Omental fat pad (tissue), 4 donors: ENCODE measurements at places on chromosomes 6 and 20. TPM values are rescaled to one million over a fixed set of nuclear protein-coding genes. Genes with fewer than 3 reads are reported as not detected.

DNA sequence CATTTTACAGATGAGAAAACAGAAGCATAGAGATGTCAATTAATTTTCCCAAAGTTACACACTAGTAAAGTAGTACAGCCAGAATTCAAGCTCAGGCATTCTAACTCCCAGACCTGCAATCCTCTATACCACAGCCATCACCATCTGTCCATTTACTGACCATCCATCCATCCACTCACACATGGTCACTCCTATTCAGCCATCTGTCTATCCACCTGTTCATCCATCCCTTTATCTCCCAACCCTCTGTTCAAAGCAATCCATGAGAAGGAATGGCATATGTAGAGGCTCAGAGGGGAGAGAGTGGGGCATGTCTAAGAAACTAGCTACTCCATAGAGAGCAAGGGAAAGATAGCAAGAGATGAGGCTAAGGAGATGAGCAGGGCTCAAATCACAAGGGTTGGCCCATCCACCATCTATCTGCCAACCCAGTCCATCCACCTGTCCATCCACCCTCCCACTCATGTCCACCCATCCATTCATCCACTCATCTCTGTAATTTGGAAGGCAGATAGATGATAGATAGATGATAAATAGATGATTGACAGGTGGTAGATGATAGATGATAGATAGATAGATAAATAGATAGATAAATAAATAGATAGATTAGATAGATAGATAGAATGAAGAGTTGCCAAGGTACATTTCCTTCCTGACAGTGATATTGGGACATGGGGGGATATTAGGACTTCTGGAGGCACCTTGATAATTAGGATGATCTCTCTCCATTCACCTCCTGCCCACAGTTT is 12.2 kb upstream of the C6orf132 start:
- DNase-seq, result no peak

- no peak for DNase-seq
These were observed 62.9 kb upstream of the SNX9 start for GRCh38 chr6:157760137-157760536.

GRCh38 chr6:44388887-44389286 is 1.4 kb downstream of the CDC5L start:
- DNase-seq, result no peak

GRCh38 chr20:11429168-11429567 is 488.5 kb upstream of the BTBD3 start:
- DNase-seq, result no peak

- DNase-seq, result no peak
These were observed 242.8 kb downstream of the GJA1 start for GRCh38 chr6:121678245-121678644.

- no peak for DNase-seq
These were observed 6.2 kb downstream of the PTPN1 start for GRCh38 chr20:50516180-50516934.

DNA sequence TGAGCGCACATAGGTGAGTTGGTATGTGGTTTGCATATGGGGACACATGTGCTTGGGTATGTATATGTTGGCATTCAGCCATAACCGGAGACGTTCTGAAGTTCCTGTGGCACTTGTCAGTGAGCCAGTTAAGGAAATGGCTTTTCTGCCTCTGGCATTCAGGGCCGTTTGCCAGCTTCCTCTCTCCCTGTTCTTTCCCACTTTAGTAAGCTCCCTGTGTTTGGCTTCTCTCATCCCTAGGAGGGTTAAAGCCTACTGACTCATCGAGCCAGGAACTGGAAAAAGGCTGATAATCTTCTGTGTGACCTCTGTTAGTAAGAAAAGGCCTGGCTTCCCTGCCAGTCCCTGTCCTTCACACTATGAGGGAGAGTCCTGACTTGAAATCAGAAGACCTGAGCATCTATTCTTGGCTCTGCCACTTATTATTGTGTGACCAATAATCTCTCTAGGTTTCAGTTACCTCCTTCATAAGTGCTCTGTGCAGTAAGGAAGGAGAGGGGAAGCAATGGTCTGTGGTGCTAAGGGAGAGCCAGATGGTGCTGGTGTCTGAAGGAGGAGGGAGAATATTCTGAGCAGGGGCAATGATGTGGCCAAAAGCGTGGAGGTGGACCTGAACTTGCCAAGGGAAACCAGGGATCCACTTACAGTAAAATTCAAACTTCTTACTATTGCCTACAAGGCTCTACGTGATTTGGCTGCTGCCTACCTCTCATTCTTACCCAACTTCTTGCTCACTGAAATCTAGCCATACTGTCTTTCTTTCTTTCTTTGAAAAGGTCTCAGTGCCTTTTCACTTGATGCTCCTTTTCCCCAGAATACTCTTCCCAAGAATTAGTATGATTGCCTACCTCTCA is 31.4 kb downstream of the ACSS2 start:
- no peak for DNase-seq

GRCh38 chr6:69220375-69220774 is 576.4 kb downstream of the LMBRD1 start:
- DNase-seq, result no peak

DNA sequence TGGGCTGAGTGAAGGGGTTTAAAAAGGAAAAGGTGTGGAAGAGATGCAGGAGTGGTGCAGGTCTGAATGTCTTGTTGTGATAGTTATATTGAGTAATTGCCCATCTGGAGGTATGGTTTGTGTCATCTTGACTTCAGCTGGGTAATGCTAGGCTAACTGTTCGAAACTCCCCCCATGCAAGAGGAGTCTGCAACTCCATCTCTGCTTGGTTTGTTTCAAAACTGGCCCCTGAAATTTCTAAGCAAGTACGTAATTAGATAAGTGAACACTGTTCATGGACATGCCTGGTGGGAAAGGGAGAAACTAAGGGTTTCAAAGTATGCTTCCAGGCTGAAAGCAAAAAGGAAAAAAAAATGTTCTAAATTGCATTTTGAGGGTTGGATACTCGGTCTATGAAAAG is 17.1 kb downstream of the TTK start:
- DNase-seq, result no peak

DNA sequence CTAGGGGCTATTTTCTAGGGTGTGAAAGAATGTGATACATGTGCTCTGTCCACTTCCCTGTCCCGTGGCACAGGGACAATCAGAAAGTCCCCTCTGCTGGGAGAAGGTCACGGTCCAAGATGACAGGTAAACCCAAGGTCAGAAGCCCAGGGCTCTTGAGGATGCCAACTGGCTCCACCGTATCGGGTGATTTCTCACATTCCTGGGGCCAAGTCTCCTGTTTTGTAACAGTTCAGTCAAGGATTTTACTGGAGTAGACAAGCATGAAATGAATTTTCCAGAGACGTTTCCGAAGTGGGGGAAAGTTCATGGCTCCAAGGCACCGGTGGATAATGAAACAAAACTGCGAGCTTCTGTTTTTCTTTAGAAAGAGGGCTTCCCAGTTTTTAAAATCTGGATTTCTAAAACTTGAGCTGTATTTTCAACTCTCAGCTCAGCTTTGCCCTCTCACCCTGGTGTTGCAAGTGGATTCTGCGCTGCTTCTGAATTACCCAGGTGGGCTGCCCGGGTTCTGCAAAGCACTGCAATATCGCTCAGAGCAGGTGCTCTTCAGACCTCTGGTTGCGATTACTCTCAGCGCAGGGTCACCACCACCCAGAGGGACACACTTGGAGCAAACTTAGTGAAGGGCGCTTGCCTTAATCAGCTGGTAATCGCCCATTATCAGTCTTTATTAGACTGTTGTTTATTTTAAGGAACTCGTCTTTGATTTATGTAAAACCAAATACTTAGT is 64.4 kb upstream of the TMEM170B start:
- no peak for DNase-seq

- no peak for DNase-seq
These were observed 3.2 kb upstream of the KIAA0408 start for GRCh38 chr6:127462376-127462775.

- DNase-seq, result no peak
These were observed 178.9 kb upstream of the SULF2 start for GRCh38 chr20:47964149-47964548.

GRCh38 chr20:14049111-14049510 is 53.8 kb downstream of the MACROD2 start:
- no peak for DNase-seq

DNA sequence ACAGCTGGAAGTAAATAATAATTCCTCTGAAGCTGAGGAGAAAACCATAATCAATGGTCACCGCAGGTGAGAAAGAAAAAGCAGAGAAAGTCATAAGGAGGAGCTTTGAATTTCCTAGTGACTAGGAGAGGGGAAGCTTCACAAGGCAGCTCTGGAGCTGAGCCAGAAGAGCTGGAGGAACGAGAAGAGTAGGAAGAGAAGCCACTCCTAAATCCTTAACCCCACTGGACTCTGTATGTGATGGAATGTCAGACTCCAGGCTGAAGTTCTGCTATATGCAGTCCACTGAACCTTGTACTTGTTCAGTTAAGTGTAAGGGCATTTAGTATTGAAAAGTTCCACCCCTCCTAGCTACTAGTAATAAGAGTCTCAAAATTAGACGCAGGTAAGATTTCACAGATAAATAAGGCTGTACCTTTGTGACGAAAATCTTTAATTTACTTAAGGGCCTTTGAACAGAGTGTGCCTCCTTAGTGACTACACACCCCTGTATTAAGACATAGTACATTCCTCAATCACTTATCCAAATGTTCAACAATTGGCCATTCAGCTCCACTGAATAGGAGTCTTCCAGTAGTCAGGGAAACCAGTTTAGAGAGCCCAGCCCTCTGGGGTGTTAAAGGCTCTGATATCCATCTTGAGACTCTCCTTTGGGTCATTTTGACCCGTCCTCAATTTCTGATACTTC is 71.4 kb upstream of the UFL1 start:
- no peak for DNase-seq

DNA sequence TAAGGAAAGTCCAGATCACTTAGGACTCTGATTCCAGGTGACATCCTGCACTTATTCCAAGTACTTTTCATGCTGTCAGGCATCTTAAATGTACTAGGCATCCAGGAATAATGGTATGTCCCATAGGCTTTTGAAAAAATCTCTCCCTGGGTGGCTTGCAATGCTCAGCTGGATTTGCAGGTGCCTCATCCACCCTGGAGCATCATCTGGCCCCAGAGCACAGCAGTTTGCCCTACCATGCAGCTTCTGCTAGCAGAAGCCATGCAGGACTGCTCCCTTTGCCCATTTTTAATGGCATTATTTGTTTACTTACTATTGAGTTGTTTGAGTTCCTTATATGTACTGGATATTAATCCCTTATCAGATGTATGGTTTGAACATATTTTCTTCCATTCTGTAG is 45.2 kb downstream of the DZANK1 start:
- DNase-seq, result no peak

DNA sequence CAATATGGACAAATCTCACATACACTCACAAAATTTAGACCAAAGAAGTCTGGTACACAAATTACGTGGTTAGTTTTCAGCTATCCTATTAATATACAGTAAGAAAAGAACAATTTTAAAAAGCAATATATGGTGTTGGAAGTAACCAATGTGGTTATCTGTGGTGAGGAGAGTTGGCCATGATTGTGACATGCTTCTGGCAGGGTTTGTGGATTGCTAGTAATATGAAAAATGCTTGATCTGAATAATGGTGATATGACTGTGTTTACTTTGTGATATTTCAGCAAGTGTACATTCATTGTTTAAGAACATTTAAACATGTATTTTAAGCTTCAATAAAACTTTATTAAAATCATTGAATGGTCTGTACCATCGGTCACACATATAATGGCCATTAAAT is 99.1 kb downstream of the ADGB start:
- DNase-seq, result no peak

GRCh38 chr6:3331494-3331893 is 72.7 kb downstream of the PSMG4 start:
- no peak for DNase-seq

DNA sequence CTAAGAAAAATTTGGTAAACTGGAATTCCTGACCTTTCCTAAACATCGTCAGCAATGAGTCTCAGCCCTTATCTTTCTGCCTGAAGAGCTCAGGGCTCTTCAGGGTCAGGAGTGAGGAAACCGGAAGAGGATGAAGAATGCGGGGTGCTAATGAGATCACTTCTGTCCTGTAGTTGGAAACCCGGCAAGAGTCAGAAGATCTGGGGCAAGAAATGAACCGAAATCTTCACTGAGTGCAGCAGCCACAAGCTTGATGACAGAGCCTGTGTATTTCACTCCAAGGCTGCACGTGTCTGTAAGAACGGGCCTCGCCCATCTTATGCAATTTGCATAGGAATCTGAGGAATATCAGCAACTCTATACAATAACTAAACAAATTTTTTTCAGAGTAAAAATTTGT is 60.4 kb upstream of the QKI start:
- no peak for DNase-seq

- no peak for DNase-seq
These were observed 22.6 kb downstream of the HACE1 start for GRCh38 chr6:104837158-104837557.

DNA sequence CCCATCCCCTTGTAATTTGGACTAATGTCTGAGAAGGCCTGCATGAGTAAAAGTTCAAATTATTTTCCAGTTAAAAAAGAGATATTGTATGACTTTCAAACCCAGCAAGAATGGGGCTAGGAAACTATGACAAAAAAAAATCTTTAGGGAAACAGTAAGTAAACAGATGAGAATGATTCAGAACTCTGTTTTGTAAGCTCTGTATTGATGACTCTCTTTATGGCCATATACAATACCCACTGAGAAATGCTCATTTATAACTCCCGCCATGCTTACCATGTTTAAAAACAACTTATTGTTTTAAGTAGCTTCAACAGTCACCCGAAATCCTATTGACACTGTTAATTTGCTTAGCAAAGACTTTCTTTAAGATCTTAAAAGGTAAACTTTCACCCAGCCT is 17.2 kb upstream of the PCK1 start:
- DNase-seq, result no peak

DNA sequence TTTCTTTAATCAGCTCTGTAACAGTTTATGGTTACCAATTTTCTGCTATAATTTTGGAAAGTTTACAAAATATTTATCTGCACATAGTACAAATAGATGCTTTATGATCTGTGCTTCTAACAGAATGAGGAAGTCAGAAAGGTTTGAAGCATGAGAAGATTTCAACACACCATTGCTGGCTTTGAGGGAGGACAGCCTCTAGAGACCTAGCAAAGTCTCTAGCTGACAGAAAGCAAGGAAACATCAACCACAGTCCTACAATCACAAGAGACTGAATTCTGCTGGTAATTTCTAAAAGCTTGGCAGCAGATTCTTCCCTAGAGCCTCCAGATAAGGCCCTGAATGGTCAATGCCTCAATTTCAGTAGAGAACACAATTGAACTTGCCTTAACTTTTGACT is 750.8 kb upstream of the SLC35B3 start:
- DNase-seq, result no peak

GRCh38 chr20:17571153-17571527 is 1.3 kb downstream of the DSTN start:
- no peak for DNase-seq

- no peak for DNase-seq
These were observed 69.9 kb upstream of the FLRT3 start for GRCh38 chr20:14407336-14407735.

- no peak for DNase-seq
These were observed 115.3 kb downstream of the LCA5 start for GRCh38 chr6:79421707-79422484.

The PRPH2 gene
- total RNA-seq, result 0.60 TPM

The TUBE1 gene
- total RNA-seq, result 21.0 TPM

The KCNQ2 gene
- not detected for total RNA-seq

The SIRPD gene
- total RNA-seq, result not detected

The MAS1 gene
- not detected for total RNA-seq

The KIAA0408 gene
- total RNA-seq, result 10.7 TPM

The CDK19 gene
- 7.8 TPM for total RNA-seq

The ARHGAP18 gene
- total RNA-seq, result 47.2 TPM

The HMGCLL1 gene
- total RNA-seq, result 0.82 TPM

The MMP24 gene
- 0.16 TPM for total RNA-seq

The SLC2A10 gene
- 5.8 TPM for total RNA-seq

The PTGIS gene
- 103 TPM for total RNA-seq

The ZFAND3 gene
- total RNA-seq, result 43.8 TPM
